ENCODE measurements at places on chromosomes 1 and 21.

- no peak for DNase-seq
These were observed 49.1 kb downstream of the COP1 start for GRCh38 chr1:176157995-176158394.

- DNase-seq: no peak
These were observed 39.4 kb upstream of the NGF start for GRCh38 chr1:115377411-115377810.

GRCh38 chr1:201126832-201127754 is at the start of gene ASCL5:
Gene ASCL5, minus strand, starts transcription at chr1:201127184. Its CDS starts 11,812 bp downstream, at chr1:201115372.
- DNase-seq: no peak

GRCh38 chr1:51661081-51661518 is 44.2 kb downstream of the OSBPL9 start:
- no peak for DNase-seq

DNA sequence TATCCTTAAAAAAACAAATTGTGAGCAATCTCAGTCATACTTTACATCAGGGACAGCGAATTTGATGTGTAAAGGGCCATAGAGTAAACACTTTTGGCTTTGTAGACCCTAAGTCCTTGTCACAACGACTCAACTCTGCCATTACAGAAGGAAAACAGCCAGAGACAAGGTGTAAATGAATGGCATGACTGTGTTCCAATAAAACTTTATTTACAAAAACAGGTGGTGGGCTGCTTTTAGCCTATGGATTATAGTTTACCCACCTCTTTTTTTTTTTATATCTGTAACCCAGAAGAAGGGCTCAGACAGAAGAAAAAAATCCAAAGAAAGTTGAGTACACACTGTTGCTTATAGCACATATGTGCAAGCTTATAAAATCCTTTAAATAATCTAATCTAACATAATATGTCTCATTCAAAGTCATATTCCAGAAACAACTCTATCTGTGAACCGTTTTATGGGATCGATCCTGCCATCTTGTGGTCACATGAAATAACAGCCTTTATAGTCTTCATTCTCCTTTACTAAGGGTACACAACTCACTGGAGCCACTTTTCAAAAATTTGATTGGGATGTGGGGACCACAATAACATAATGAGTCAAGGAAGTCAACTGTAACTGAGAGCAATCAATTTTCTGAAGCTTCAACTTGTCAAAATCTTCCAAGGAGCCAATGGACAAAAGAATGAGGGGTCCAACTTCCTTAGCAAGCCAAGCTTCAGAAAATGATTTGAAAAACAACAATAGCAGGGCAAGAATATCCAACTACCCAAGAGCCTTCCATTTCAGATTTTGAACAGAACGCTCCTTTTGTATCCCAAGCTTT is 142.2 kb upstream of the KRTAP19-8 start:
- DNase-seq: no peak

DNA sequence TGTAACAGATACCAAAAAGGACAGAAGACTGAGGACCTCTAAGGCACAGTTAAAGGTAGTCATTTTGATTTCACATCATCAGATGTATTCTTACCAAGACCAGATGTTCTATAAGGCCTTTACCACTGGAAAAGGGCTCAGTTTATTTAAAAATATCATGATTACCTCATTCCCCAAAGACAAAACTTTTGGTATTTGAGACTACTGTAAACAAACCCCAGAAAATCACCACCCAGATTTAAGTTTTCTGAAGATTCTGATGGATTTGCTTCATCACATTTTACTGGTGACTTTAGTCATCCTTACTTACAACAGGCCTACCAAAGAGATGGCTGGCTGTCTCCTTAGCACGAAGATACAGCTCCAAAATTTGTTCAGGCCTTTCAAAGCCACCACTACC is 8.3 kb downstream of the ENAH start:
- no peak for DNase-seq

DNA sequence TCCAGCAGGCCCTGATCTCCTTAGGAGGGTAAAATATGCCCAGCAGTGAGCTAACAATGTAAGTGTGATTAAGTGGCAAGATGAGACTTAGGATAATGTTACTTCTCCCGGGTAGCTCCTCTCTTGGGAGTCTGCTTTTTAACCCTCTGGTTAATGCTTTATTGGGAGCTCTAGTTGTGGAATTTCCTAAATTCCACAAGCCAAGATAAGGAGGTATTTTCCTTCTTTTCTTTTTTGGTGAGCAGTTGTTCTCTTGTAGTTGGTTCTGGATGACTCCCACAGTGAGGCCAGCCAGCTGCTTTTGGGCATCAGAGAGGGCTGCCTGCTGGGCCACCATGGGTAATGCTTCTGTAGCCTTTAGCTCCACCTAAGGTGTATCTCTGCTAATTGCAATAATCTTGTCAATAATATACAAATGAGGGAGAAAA is 19.3 kb downstream of the C1orf52 start:
- DNase-seq: no peak

DNA sequence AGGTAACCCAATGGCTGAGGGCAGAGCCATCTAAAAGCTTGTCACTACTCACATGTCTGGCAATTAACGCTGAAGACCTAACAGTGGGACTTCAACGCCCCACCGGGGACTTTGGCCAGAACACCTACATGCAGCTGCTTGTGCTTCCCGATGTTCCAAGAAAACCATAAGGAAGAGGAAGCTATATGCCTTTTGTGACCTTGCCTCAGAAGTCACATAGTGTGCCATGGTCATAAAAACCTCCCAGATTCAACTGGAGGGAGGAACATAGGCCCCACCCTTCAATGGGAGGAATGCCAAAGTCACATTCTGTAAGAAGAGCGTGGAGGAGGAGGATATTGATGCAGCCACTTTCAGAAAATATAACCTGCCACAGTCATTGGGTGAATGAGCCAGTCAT is 147.8 kb upstream of the MAGI3 start:
- DNase-seq: no peak

GRCh38 chr21:34870246-34870645 is 178.9 kb downstream of the RUNX1 start:
- no peak for DNase-seq

DNA sequence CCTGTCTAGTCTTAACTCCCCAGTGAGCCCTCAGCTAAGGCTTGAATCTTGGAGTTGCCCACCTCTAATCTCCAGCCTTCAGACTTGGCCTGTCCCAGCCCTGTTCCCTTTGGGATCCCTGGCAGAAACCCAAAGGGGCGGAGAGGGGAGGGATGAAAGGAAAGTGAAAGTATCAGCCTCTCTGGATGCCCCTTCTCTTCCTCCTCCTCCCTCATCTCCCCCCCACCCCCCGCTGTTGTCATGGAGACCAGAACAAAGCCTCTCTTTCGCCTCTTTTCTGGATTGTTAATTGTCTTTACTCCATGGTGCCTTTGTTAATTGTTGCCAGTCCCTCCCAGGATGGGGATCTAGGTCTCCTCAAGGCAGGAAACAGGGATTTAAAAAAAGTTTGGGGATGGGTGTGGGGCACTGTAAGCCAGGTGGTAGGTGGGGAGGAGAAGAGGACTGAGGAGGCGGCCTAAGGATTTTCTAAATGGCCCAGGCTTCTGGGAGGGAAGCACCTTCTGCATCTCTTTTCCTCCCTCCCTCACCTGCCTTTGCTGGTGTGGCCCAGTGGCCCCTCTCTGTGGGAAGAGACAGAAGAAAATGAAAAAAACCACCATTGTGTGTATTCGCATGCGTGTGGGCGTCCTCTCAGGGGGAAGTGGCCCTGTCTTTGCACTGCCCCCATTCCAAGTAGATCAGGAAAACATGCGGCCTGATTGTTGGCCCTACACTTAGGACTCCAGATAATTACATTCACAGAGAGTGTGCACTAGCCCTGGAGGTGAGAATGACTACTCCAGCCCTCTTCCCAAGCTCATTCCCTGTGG is 7.5 kb upstream of the SOX13 start:
- no peak for DNase-seq

- no peak for DNase-seq
These were observed 678.0 kb upstream of the ZP4 start for GRCh38 chr1:238568735-238569134.

DNA sequence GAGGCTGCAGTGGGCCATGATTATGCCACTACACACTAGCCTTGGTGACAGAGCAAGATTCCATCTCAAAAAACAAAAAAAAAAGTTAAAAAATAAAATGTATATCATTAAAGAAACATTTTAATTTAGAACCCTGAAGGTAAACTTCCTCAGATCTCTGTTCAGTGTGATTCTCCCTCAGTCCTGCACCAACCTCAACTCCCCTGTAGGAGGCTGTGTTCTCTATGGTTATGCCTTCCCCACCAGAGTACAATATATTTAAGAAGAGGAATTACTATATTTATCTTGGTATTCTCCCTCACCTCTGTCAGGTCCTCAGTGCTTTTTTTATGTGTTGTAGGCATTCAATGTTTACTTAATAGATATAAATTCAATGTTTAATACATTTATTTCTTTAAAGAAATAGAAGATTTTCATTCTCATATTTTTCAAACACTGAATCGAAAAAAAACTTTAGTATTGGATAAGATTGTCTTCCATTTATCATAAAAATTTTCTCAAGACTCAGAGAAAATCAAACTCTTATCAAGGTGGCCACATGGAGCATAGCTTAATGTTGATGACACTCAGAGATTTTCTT is 4.8 kb upstream of the LRRC8B start:
- DNase-seq: peak; percentile 20

- peak; percentile 37 for DNase-seq
These were observed 534 bp downstream of the SLC6A9 start for GRCh38 chr1:44030605-44031251.

GRCh38 chr1:31762726-31763670 is 1.1 kb downstream of the ADGRB2 start:
- DNase-seq: peak; percentile 52

DNA sequence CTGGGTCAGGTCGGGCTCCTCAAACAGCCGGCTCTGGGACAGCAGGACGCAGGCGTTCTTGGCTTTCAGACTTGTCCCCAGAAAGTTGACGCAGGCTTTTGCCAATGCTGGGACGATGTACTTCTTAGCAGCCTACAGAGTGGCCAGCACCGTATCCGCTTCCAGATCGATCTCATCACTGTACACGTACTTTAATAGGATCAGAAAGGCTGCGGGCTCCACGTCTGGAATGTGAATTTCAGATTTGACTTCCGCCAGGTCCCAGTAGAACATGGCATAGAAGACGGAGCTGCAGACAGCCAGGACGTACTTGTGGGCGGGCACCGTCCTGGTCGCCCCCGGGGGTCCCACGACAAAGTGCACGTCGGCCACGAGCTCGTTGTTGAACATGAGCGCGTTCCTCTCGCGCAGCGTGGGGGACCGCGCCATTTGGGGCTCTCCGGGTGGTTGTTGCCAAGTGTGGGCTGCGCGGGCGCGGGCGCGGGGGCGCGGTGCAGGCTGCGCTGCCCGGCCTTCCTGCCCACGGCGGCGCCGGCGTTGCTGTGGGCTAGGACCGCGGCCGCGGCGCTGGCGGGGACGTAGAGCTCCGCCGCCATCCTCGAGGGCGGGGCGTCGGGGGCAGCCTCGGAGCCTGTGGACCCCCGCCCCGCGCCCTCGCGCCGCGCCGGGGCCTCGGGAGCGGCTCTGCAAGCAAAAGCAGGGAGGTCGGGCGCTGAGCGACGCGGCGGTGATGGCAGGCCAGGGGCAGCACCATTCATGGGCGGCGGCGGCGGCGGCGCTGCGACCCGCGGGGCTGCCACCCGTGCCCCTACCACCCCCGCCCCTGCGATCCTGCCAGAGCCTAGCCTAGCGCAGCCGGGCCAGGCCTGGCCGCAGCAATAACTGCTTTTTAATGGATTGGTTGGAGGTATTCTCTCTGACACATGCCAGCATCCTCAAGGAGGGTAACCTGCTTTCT is 10.6 kb downstream of the CNR2 start:
- no peak for DNase-seq

DNA sequence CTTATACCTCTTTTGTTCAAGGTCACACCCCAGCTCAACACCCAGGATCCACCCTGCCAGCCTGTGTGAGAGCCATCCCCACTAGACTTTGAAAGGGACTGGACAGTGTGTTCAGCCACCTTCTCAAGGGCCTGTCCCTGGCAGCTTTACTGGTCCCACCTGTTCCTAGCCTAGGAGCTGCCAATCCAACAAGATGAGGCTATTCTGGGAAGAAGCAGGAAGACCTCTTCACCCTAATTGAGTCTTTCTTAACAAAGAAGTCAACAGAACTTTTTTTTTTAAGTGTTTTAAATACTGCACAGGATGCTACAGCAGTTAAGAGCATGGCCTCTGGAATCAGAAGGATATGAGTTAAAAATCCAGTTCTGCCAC is 95.8 kb upstream of the HOOK1 start:
- DNase-seq: no peak

GRCh38 chr1:173920861-173921260 is 3.7 kb upstream of the SERPINC1 start:
- DNase-seq: no peak

GRCh38 chr1:115771847-115772457 is 3.4 kb upstream of the CASQ2 start:
- DNase-seq: no peak

DNA sequence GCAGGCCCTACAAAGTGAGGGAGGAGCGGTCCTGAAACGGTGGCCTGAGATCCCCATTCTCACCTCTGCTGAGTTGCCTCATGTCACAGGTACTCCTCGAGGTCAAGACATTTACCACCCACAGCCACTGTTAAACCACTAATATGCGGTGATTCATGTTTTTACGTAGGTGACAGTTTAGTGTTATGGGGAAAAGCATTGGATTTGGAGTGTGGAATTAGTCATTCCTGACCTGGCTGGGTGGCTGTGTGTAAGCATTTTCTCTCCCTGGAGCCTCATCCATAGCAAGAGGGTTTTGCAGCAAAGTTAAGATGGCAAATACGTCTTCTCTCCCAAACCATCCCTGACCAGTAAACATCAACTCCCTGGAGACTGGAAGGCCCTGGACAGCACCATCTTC is 57.8 kb upstream of the KCNJ6 start:
- no peak for DNase-seq

DNA sequence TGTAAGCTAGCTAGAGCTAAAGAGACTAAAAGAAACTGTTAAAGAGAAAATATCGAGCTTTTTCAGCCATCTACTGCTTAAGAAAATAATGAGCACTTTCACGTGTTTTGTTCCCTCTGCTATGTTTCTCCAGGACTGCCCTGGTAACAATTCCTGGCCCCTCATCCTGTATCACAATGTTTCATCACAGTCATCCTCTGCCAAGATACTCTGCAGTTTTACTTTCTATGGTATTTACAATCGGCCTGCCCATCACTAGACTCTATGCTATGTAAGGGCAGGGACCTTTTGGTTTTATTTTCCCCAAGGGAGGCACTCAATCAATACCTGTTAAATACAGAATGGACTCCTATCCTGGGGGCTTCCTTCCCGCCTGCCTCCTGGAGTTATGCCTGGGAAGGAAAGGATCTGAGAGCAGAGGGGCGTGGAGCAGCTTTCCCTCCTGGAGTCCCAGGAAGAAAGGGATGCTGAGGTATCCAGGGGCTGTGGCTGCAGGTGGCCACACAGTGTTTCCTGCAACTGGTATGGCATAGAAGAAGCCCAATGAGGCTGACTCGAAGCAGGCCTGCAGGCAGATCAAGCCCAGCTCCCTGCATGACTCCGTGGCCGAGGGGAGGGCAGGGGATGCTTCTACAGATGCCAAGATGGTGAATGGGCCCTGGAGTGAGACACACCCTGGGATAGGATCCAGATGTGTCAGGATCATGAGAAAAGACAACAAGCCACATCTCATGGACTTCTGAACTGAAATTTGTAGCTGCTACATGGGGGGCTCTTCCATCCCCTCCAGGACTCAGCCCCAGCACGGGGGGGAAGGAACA is 52.9 kb downstream of the MATN1 start:
- no peak for DNase-seq

GRCh38 chr1:117060441-117061317 is 553 bp downstream of the TTF2 start:
- peak; percentile 9 for DNase-seq

- no peak for DNase-seq
These were observed 186.8 kb upstream of the RGS18 start for GRCh38 chr1:191971447-191971846.
